IPS DF 19.7 (cell line): ENCODE measurements at places on chromosomes 4 and X.

DNA sequence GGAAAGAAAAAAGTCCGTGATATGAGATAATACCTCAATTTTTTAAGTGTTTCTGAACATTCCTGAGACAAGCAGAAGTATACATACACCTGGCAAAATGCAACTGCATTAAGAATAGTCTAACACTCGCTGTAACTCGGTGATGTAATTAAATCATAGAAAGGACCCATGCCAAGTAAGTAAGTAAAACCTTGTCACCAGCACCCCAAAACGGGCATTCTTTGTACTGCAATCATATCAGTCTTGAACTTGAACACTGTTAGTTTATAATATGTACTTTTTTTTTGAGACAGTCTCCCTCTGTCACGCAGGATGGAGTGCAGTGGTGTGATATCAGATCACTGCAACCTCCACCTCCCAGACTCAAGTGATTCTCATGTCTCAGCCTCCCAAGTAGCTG, 47.4 kb downstream of the SMIM14 start:
- no peak for DNase-seq

DNA sequence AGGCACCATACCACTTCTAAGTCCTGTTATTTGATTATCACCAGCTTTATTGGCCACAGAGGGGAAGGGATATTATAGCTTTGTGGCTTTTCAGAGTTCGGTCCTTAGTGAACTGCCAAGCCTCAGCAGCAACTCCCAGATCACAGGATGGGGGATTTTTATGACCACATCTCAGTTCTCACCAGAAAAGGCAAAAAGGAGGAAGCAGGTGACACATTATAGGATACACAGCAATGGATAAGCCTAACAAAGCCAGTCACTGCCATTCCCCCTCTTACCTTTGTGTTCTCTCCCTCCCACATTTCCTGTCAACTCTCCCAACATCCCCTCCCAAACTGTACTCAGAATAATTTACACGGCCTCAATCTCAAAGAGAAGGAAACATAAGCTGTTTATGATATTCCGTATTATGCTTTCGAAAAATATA, 142.8 kb downstream of the MGST2 start:
- DNase-seq = no peak

DNA sequence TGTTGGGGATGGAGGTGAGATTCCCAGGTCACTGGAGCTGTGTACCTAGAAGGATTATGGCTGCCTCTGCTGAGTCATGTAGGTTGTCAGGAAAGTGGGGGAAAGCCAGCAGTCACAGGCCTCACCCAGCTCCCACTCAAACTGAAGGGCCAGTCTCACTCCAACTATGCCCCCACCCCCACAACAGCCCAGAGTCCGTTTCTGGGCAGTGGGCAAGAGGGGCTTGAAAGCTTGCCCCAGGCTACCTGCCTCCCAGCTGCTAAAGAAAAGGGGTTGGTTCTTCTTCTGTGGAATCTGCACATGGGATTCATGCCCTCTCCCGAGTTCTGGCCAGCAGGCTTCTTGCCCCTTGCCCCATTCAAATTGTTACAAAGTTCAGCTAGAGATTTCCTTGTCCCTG, 116.0 kb upstream of the PGRMC2 start:
- no peak for DNase-seq

- DNase-seq = peak; percentile 25
Measured at GRCh38 chr4:80751200-80751599, 279.3 kb upstream of the BMP3 start.

DNA sequence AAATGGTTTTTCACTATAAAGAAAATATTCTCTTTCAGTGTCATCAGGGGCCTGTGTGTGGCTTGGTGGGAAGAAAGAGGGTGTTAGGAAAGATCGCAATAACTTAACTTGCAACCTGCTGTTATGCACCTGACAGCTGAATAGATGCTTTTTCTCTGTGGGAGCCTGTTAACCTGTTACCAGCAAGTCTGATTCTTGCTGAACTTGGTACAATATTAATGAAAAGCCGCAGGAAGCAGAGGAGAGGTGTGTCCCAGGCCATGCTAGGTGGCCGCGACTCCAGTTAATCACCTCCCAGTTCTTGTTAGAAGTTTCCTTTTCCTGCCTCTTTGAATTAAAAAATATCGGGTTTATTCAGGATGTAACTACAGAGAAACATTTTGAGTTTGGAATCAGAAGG, 494.8 kb upstream of the AGA start:
- no peak for DNase-seq

DNA sequence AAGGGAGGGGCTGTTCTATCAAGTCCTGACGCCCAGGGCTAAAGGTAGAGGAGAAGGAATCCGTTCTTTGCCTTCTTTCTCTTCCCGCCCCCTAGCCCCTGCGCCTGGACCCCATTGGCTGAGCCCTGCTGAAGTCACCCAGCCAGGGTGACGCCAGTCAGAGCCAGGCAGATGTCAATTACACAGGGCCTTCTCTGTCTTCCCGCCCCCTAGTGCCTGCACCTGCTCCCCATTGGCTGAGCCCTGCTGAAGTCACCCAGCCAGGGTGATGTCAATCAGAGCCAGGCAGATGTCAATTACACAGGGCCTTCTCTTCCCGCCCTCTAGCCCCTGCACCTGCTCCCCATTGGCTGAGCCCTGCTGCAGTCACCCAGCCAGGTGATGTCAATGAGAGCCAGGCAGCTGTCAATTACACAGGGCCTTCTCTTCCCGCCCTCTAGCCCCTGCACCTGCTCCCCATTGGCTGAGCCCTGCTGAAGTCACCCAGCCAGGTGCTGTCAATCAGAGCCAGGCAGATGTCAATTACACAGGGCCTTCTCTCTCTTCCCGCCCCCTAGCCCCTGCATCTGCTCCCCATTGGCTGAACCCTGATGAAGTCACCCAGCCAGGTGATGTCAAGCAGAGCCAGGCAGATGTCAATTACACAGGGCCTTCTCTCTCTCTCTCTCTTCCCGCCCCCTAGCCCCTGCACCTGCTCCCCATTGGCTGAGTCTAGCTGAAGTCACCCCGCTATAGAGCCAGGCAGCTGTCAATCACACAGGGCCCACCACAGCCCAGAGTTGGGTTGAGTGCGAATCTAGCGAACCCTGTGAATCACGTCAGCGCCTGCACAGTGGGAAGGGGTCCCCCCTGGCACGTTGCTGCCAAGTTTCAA, 46.4 kb downstream of the ASMT start:
- DNase-seq = peak; percentile 80

- no peak for DNase-seq
Measured at GRCh38 chrX:96425200-96425599, 259.4 kb upstream of the DIAPH2 start.

- DNase-seq = no peak
Measured at GRCh38 chr4:189177130-189177529, 763.5 kb upstream of the FRG1 start.

- DNase-seq = no peak
Measured at GRCh38 chr4:169278624-169279023, 7.9 kb upstream of the SH3RF1 start.

DNA sequence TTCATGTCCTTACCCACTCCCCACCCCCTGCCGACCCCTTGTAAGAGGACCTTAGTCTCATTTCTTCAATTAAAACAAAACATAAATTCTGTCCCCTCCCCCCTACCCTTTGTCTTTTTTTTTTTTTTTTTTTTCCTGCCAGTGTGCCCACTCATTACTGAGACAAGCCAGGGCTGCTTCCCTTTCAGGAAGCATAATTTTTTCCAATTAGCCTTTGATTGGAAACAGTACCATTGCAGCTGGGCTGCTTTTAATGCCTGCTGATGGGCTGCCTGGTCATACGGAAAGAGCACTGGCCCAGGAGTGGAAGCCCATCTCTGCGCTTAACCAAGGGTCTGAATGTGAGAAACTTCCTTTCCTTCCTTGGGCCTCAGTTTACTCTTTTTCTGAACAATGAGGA, 18.6 kb upstream of the CAPN6 start:
- DNase-seq = no peak

DNA sequence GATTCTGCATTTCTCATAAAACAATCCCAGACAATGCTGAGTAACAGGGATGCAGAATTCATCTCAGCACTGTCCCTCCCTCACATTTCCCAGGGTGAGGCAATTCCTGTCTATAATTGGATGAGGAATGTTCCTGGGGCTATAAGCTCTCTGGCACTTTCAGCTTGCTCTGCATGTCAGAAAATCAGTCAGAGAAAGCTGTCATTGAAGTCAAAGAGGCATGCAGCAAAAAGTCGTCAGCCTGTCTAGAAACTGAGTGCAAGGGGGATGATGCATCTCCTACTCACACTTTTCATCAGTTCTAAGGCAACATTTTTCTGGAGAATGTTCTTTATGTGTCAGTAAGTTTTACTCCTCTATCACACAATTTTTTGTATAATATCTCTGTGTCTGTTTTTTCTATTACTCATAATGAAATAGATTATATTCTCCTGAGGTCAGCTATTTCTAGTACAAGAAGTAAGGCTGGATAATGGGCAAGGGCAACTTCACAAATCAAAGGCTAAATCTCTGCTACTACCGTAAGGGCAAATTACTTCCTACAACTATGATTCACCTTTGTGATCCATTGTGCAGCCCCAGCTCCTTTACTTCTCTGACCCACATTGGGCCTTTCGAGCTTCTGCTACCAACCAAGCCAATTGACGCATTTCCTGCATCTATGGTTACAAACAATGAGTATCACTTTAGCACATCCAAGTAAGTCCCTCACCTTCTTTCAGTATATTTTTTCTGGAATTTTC, 56.0 kb downstream of the TASL start:
- no peak for DNase-seq

GRCh38 chr4:80286451-80286850, 20.0 kb downstream of the FGF5 start:
- DNase-seq = no peak
